Fibroblast of skin of right biceps (primary cell): ENCODE measurements at places on chromosomes 1 and 21.

DNA sequence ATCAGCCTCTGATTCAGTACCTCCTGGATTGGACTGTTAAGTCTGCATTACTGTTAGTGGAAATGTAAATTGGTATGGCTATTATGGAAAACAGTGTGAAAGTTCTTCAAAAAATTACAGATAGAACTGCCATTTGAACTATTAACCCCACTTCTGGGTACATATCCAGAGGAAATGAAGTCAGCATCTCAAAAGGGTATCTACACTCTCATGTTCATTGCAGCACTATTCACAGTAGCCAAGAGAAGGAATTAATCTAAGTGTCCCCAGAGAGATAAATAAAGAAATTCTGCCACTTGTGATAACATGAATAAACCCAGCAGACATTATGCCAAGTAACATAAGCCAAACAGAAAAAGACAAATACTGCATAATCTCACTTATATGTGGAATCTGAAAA, 676.0 kb downstream of the PLA2G4A start:
- no peak for DNase-seq

GRCh38 chr1:197225611-197226010, 42.4 kb upstream of the CRB1 start:
- DNase-seq, result no peak

DNA sequence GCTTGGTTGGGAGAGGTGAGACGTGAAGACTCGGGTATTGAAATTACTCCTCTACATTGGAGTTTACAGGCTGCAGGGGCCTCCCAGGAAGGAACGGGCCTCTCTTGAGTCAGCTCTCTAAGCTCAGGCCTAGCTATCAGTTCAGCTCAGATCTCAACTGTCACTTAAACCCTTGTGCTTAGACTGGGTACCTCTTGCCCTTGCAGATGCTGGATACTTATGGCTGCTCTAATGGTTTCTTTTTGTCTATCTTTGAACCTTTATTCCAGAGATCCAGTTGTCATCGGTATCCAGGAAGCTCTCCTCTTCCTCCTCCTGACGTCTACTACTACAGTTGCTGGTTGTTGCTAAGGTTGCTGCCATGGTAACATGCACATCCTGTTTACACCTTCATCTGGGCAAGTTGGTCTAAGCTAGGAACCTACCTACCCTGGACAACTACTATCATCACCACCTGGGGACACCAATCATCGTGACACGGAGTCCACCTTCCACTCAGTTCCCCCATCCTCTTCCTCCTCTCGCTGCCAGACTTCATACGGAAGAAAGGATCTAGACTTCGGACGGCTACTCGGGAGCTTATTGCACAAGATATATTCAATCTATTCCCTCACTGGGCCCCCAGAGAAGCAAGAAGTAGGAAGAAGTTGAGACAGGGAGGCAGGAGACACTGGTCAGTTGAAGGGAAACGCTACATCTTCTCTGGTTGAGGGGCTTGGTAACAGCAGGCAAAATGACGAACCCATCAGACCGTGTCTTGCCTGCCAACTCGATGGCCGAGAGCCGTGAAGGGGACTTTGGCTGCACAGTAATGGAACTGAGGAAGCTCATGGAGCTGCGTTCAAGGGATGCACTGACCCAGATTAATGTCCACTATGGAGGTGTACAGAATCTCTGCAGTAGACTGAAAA, 56.1 kb downstream of the ATP2B4 start:
- DNase-seq, result no peak

DNA sequence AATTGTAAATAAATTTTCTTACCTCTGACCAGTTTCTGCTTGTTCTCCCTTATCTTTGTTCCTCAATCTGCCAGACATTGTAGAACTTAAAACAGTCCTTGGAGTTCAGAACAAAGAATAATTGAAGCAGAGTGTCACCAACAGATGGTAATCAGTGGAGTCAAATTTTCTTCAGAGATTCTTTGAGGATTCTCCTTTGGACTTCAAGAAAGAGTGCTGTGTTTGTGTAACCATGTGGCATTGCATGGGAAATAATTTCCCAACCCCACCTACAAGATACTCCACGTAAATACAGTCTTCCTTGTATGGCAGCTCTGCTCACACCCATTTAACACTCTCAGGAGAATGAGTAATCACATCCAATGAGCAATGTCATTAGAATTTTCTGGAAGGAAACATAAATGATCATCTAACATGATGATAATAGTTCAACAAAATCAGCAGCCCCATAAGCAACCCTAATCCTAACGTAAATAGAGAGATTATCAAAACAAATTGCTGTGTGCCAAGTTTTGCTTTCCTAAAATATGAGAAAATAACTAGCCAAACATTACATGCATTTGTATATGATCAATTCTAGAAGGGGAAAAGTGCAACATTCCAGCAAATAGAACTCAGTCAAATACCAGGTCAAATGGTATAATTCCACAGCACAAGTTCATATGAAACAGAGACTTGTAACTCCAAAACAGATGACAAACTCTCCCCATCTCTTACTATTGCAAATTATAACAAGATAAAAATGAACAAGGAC, 6.9 kb upstream of the DENND1B start:
- peak; percentile 71 for DNase-seq

GRCh38 chr21:44299458-44300261, at the start of gene PFKL:
Gene PFKL (plus strand): TSS chr21:44300053. CDS start chr21:44300106, 53 bp downstream.
- peak; percentile 60 for DNase-seq

GRCh38 chr1:27662261-27662660, 9.7 kb downstream of the IFI6 start:
- no peak for DNase-seq

GRCh38 chr1:99970713-99971255, 988 bp downstream of the SLC35A3 start:
- no peak for DNase-seq

DNA sequence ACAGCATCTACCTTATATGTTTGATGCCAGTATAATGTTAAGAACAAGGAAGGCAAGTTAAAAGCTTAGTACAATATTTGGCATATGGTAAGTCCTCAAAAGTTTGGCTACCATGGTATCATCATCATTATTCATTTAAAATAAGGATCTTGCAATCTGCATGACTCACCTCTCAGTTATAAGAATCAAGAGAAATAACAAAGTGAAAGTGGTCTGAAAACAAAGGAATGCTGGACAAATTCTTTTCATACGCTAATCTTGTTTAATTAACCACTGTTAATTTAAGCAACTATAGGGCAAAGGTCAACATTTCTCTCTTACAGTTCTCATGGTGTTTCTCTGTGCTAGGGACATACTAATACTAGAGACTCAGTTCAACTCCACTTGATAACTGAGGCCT, 13.0 kb upstream of the CLDN19 start:
- DNase-seq, result peak; percentile 56

DNA sequence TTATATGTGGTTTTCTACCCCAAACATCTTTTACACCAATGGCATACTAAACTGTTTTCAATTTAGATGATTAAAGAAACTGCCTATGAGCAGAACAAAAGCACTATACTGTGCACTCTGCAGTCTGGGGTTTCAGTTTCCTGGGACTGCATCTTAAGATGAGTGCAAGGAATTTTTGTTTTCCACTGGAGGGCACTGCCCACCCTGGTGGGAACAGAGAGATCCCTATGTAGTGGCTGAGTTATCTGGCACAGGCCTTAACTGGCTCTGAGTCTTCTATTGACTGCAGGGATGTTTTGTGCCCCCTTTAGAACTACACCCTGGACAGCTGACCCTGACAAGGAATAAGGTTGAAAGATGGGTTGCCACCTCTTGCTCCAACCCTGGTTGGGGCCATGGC, 12.0 kb downstream of the PROK1 start:
- DNase-seq, result no peak

GRCh38 chr1:17108360-17108759, 10.9 kb downstream of the PADI2 start:
- no peak for DNase-seq

DNA sequence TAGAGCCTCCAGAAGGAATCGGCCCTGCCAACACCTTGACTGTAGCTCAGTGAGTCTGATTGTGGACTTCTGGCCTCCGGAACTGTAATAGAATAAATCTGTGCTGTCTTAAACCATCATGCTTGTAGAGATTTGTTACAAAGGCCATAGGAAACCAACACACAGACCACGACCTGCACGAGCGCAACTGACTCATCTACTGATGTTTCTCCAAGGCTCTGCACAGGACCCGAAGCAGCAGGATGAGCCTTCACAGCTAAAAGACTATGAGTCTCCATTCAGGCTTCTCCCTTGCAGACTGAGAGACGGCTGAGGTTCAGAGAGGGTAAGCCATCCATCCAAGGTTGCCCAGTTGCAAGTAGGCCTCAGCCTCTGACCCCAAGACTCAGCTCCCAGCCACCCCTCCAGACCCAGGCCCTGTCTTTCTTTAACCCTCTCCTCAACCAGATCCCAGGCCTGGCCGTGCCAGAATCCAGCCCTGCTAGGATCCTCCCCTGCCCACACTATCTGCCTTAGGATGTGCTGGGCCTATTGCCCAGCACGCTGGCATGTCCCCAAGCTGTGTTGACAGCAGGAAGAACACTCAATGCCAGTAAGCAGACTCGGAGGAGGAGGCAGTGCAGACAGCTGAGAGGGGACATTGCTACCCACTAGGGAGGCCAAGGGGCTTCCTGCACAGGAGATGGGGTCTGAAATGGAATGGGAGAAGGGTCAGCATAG, 109.0 kb downstream of the HMGB4 start:
- peak; percentile 70 for DNase-seq

GRCh38 chr21:38979271-38980121, 173.8 kb downstream of the ETS2 start:
- DNase-seq, result peak; percentile 61

DNA sequence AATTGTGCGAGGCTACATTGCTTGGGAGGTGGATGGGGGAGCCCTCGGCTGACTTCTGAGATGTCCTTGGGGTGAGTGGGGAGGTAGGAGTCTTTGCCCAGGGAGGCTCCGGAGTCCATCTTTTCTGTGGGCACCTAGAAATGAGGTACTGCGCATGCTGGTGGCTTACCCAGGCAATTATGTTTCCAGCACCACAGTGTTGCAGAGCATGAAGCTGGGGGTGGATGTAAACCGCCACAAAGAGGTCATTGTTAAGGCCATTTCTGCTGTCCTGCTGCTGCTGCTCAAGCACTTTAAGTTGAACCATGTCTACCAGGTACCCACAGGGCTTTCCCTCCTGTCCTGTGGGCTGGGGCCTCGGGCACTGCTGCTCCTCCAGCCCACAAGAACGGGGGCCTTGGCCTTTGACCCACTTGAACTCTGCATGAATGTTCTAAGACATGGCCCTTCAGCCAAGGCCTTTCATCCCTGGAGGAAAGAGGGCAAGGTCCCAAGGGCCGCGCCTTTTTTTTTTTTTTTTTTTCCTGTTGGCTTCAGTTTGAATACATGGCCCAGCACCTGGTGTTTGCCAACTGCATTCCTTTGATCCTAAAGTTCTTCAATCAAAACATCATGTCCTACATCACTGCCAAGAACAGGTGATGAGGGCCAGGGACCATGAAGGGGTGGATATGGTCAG, 14.6 kb downstream of the STRIP1 start:
- no peak for DNase-seq

DNA sequence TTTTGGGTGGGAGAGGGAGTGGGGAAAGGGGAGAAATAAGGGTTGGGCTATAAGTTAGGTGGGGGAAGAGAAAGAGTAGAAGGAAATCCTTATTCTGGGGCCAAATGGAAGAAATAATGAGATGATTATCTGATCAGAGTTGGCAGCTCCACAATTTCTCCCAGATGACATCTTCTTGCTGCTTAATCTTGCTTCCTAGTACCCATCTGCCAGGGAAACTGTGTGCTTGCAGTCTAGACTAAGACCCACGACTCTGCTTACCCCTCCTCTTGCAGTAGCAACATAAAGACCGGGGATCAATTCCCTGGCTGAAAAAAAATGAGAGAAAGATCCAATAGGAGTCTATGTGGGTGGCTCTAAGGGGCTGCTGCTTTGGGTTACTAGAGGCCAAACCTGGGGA, 95.6 kb downstream of the PAPPA2 start:
- DNase-seq, result no peak

DNA sequence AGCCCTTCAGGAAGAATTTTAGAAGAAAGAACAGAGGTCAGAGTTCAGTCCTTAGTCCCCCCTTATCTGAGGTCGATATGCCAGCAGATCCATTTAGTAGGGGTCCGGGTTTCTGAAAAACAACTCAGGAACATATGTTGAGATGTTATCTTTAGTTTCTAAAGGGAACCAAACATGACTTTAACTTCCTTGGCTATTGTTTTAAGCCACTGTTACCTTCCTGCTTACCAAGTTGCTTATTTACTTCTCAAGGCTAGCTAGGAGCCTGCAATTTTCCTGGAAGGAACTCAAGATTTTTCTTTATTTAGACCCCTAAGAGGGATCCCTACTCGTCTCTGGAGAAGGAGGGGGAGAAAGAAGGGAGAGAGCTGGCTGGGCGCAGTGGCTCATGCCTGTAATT, 54.3 kb downstream of the KCNC4 start:
- DNase-seq, result no peak

GRCh38 chr1:177984136-177984525, 14.3 kb upstream of the SEC16B start:
- DNase-seq, result peak; percentile 96

- DNase-seq, result peak; percentile 70
Observed at GRCh38 chr1:212566522-212567479, 41.8 kb upstream of the ATF3 start.

DNA sequence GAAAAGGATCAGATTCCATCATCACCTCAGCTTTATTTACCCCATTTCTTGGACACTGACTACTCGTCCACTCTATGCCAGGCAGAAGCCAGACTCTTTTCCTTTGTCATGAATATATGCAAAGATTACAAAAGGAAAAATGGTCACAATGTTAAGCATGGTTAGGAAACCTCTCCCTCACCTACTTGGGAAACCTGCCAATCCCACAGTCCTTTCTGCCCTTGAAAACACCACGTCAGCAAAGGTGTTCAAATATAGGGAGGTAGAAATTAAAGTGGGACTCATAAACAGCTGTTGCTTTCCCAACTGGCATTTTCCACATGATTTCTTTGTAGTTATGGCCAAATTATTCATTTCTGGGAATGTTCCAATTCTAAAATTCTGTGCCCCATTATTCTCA, 16.2 kb upstream of the ATP13A2 start:
- no peak for DNase-seq

DNA sequence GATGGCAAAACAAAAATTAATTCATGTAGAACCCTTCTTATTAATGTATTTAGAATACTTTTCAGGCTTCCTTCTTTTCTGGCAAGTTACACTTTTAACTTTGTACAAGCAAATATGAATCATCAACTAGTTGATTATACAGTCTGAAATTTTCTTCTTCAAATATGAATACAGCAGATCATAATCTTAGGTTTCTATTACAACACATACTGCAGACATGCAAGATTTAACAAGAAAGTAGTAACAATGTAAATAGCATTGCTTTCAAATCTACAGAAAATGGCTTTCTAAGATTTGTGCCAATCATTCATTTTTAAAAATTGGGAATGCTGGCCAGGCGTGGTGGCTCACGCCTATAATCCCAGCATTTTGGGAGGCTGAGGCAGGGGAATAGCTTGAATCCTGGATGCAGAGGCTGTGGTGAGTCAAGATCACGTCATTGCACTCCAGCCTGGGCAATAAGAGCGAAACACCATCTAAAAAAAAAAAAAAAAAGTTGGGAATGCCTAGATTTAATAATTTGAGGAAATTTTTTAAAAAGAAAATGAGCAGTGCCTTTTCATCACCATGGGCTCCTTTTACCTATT, 68.4 kb upstream of the DPYD start:
- DNase-seq, result peak; percentile 39

GRCh38 chr1:170436928-170437327, 95.0 kb upstream of the GORAB start:
- no peak for DNase-seq

- peak; percentile 18 for DNase-seq
Observed at GRCh38 chr1:77504986-77505385, 177.5 kb downstream of the ZZZ3 start.

GRCh38 chr1:24151175-24151533, 8.2 kb upstream of the IL22RA1 start:
- no peak for DNase-seq
